IPS DF 19.7 (cell line): ENCODE measurements at places on chromosomes 12 and 14.

GRCh38 chr12:81224626-81225025, 146.7 kb downstream of the ACSS3 start:
- no peak for DNase-seq

- no peak for DNase-seq
Observed at GRCh38 chr14:103597623-103598377, 31.2 kb upstream of the KLC1 start.

- no peak for DNase-seq
Observed at GRCh38 chr12:60317361-60317760, 721.5 kb downstream of the SLC16A7 start.

DNA sequence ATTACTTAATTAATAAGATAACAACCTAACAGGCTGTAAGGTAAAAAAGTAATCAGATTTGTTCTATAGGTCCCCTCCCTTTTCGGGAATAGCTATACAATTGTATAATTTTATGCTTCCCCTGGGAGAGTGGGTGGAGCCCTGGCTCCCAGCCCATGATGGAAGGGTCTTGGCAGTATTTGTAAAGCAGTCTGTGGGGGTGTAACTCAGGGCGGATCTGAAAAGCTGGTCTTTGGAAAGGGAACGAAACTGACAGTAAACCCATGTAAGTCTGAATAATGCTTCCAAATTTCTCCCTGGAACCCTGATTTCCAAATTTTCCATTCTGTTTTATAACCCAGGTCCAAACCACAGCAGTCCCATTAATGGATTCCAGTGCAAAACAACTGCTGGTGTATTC, 110.4 kb downstream of the DAD1 start:
- no peak for DNase-seq

- no peak for DNase-seq
Observed at GRCh38 chr12:96218989-96219678, 25.0 kb downstream of the ELK3 start.

GRCh38 chr12:126157575-126157966, 1092.3 kb downstream of the AACS start:
- DNase-seq, result no peak

DNA sequence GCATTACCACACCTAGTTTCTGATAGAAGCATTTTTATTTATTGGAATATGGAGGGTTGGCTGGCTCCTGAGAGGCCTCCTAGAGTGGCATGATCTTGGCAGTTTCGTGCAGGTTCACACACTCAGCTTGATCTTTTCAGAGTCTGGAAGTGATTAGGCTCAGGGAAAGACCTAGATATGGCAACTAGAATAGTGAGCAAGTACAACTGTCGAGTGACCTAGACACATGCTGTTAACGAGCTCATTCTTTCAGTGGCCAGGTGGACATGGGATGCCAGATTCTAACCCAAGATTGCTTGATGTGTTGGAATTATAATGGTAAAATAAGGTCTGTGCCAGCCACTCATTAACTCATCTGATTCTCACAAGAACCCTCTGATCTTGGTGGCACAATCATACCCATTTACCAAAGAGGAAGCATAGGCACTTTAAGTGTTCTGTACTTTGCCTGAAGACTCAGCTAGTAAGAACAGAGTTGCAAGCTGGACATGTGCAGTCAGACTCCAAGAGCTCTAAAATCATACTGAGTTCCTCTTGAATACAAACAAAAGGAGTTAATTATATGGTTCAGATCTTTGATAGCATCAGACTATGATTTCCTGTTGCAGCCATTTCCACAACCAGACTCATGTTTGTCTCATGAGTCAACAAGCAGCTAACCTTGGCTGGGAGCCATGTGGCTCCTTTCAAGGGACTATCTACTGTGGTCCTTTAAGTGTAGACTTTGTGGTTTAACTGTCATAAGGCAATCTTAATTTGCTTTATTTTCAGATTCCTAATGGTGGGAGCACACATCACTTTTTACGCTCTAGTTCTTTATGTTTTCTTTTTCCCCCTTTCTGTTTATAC, 144.2 kb downstream of the PLEKHA5 start:
- DNase-seq, result no peak
